Upper lobe of left lung (tissue), 6 donors: ENCODE measurements at places on chromosomes 5 and 9. TPM values are rescaled to one million over a fixed set of nuclear protein-coding genes. Genes with fewer than 3 reads are reported as not detected.

DNA sequence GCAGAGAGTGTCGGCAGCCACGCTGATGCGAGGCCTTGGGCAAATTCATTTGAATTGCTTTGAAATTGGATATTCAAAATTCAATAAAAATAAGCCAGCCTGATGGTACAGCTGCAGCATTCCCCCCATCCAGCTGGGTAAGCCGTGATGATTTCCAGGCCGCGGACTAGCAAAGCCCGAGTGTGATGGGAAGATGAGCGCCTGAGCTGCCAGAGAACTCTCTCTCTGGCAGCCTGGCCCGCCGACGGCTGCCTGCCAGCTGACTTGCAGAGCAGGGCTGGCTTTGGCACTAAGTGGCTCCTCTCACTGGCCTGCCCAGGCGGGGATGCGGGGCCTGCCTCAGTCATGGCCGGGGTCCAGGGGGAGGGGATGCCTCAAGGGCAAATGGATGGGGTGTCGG is 268.3 kb upstream of the WWC1 start:
- DNase-seq = peak; percentile 86

- no peak for DNase-seq
These were observed 349.5 kb downstream of the AGTPBP1 start for GRCh38 chr9:85392260-85392659.

GRCh38 chr9:71079451-71079850 is 42.0 kb downstream of the TRPM3 start:
- DNase-seq = no peak

DNA sequence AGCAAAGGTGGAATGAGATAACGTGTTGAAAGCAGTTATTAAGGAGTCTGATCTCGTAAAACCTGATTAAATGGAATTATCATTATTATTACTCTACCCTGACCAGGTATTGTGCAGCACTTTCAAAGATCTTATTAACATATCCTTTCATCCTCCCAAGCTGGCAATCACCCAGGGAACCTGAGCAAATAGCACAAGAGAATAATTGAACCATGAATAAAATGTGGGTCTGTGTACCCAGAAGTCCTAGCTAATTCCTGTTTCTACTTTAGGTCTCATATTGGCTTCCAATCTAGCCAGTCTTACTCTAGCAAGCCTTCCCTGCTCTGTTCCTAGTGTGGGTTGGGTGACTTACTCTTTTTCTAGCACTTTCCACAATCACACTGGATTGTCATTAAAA is 162.2 kb upstream of the STK32A start:
- no peak for DNase-seq

DNA sequence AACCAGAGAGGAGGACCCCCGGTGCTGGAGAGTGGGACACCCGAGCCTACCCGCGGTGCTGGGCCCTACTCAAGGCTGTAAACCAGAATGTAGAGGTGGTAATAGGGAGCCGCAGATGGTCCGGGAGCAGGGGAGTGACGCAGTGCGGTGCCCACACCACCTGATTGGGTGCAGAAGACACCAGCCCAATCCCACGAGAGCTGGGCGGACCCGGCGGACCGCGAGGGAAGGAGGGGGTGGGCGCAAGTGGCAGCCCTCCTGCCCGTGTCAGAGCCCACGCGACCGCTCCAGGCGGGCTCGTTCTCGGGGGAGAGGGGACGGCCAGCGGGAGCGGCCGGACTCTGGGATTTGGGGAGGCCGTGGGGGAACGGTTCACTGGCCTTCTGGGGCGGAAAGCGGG is 71.2 kb downstream of the C9orf50 start:
- peak; percentile 86 for DNase-seq

Gene GPR151
- not detected for total RNA-seq

Gene TNFAIP8
- total RNA-seq = 15.7 TPM

GRCh38 chr5:135211791-135212190 is 177.8 kb upstream of the PITX1 start:
- no peak for DNase-seq

Gene PCDHA9
- 0.17 TPM for total RNA-seq

DNA sequence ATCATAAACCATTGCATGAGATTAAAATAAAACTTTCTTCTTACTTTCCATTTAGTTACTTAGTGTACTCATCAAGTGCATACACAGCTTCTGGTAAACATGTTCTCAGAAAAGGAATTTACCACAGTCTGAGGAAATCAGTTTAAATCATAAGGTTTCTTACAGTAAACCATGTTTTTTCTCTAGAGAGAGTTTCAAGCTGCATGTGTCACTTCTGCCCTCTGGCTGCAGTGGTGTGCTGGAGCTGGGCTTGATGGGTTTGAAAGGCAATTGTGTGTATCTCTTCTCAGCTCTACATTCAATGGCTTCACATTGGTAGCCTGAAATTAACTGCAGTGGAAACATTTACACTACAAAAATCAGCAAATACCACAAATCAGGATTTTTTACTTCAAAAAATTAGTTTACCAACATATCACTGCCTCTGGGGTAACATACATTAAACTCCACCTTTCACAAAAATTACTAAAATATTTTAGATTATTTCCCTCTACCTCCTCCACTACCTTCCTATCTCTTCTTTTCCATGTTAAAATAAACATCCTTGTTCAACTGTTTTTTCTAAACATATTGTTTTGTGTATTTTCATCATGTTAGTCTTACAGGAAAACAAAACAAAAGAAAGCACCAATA is 414.3 kb downstream of the ANXA1 start:
- no peak for DNase-seq

DNA sequence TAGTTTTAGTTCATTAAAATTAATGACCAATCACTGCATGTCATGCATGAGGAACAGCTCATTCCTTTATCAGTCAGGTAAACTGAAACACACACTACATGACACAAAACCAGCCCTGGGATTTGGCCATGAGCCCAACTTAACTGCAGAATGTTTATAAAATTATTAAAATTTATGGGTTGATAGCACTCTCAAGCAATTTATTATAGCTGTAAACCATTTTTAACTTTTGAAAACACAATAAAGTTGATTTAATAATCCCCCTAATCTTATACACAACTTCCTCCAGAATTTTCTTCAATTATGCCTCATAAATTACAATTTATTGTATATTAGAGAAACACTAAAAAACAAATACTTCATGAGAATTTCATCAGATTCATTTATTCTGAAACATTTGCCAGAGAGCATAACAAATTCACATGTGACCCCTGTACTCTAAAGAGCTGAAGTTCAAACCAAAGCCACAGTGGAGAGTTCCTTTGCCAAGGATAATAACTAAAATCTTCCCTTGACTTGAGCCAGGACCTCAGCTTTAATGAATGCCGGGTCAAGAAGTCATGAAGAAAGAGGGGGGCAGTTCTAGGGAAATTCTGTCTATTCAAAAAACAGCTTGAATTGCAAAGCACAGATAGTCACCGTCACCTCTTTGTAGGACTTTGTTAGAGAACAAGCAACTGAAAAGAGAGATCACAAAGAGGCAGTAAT is 763.7 kb upstream of the GRAMD2B start:
- DNase-seq = no peak

DNA sequence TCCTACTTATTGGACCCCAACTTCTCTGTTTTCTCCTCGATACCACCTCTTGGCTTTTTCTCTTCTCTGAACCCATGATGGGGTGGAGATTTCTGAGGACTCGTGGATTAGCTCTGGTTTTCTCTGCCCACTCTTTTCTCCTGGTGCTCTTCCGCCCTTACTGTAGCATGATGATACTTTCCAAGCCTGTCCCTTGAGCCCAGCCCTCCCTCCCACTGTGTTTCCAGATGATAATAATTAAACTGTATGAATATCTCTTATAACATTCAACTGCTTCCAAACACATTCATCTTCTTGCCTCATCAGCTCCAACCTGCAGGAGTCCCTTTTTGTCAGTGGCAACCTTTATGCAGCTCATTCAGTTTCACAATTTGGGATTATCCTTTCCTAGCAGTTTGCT is 494.2 kb upstream of the KLF4 start:
- DNase-seq = no peak

- DNase-seq = no peak
These were observed 21.5 kb upstream of the DAB2 start for GRCh38 chr5:39446231-39446630.

DNA sequence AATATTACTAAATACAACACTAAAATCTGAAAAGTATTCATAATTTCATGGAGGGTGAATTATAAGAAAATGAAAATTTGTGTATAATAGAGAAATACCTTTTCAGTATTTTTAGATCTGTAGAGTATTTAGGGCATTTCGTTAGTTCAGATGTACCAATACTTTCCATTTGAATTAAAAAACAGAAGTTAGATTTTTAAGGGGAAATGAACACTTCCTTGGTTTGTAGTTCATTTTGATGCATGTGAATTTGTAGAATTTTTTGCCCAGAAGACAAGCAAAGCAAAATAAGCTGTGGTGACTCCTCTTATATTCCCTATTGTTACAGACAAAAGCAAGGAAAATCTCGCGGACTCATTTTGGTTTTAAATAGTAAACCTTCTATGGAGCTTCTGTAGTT is 209.0 kb upstream of the RPS23 start:
- DNase-seq = no peak

Gene AP3S1
- 53.2 TPM for total RNA-seq

DNA sequence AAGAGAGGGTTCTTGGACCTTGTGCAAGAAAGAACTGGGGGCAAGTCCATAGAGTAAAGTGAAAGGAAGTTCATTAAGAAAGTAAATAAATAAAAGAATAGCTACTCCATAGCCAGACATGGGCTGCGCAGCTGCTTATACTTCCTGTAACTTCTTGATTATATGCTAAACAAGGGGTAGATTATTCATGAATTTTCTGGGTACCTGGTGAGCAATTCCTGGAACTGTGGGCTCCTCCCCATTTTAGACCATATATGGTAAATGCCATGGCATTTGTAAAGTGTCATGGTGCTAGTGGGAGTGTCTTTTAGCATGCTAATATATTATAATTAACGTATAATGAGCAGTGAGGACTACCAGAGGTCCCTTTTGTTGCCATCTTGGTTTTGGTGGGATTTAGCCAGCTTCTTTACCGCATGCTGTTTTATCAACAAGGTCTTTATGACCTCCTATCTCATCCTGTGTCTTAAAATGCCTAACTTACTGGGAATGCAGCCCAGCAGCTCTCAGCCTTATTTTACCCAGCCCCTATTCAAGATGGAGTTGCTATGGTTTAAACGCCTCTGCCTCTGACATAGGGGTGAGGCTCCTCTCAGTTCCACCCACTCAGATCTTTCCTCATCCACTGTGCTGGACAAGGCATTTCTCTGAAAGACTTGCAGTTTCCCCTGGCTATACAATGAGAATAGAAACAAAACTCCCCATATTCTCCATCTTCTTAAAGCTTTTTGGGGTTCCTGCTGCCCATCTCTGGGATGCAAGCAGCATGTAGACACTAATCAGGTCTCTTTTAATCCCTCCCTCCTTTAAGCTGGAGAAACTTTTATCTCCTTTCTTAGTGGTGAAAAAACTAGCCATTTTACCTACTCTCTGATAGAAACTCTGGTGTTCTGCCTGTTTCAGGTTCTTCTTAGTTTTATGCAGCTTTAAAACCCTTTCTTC is 91.2 kb downstream of the ARRDC3 start:
- no peak for DNase-seq

Gene AK1
- total RNA-seq = 239 TPM

Gene VCAN
- 73.3 TPM for total RNA-seq

DNA sequence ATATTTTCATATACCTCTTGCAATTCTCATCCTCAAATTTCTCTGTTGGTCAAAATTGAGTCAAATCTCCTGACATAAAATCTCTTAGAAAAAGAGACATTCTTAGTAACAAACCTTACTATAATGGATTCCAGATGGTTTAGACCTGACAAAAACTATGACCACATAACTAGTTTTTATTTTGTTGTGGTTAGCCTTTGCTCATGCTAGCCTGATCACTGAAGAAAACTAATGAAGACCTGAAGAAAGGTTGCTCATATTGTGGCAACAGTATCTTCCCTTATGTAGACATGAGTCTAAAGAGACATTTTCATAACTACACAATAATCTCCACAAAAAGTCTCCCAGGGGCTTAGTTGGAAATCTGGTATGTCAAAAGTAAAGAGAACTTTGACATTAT is 274.1 kb upstream of the TMEM161B start:
- DNase-seq = no peak

- no peak for DNase-seq
These were observed 80.4 kb upstream of the MARCHF11 start for GRCh38 chr5:16260000-16260399.

DNA sequence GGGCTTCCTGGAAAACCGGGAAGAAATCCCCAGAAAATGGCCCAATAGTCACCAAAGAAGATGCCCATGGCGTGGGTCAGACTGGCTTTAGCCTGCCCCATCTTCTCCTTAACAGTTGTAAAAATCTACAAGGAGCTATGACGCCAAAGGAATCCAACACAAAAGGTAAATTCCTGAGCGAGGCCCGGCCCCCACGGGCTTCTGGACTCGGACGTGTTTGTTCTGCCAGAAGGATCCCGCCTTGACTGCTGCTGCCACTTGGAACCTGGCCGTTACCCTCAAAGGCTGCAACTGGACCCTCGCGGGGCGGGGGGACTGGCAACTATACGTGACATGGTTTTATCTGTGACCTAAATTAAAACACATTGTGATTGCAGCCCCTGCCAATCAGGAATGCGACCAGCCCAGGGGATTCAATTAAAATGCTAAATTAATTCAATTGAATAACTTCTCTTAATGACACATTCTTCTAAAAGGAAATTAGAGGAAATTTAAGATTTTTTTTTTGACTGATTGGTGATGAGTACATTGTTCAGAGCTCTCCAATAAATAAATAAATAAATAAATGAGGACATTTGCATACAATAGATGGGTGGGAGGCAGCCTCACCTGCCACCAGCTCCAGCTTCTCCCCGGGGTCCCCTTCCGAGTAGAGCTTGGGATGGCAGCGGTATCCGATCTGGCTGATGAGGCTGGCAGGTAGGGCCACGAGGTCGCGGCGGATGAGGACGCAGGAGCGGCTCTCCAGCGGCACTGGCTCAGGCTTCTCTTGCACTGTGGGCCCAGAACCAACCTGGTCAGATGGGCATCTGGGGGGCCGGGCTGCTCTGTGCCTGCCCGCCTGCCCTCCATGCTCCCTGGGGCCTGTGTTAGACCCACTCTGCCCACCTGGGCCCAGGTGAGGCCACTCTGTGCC is 54.7 kb upstream of the UBAC1 start:
- DNase-seq = peak; percentile 66

GRCh38 chr9:107850653-107851052 is 361.1 kb upstream of the KLF4 start:
- DNase-seq = no peak

GRCh38 chr5:39148983-39149534 is 70.3 kb downstream of the FYB1 start:
- DNase-seq = no peak

- DNase-seq = no peak
These were observed 28.5 kb upstream of the AKNA start for GRCh38 chr9:114416290-114416689.

DNA sequence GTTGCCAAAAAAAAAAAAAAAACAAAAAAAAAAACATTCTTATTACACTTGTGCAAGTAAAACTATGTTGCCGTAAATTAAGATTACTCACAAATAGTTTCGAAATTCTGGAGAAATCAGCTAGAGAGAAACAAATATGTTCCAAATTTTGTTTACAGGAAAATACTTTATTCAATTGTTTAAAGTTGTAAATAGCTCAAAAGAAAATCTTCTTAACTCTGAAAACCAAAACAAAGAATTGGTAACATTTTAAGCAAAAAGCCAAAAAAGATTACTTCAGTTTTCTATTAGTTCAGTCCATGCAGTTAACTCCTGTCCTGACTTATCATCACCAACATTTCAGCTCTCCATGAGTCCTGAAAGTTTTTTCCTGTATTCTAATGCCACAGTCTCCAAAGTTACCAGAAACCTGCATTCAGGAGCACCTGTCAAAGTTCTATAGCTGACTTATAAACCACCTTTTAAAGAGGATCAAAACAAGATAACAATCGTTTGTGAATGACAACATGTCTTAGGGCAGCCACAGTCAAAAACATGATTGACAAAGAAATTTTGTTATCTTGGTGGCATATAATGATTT is 194.1 kb downstream of the RANBP17 start:
- DNase-seq = no peak
